Bronchial epithelial cell (primary cell): ENCODE measurements at places on chromosomes 12 and 14. TPM values are rescaled to one million over a fixed set of nuclear protein-coding genes. Genes with fewer than 3 reads are reported as not detected.

- no peak for DNase-seq
These were observed 1145.3 kb downstream of the FSCB start for GRCh38 chr14:43361751-43362150.

- DNase-seq, result peak; percentile 30
These were observed 58.9 kb upstream of the TMTC2 start for GRCh38 chr12:82627799-82628198.

GRCh38 chr14:95300002-95300696 is 19.6 kb downstream of the CLMN start:
- DNase-seq, result no peak

DNA sequence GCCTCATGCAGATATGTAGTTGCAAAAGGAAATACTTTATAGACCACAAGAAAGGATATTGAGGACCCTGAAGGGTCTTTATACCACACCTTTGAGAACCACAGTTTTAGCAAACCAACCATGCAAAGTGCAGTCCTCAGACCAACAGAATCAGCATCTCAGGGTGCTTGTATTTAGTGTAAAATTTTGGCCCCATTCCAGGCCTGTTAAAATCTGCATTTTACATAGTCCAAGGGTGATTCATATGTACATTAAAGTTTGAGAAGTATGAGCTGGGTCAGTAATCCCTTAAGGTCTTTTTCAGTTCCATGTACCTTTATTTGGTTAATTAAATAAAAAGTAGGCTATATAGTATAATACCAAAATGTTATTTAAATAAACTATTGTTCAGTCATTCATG is 91.2 kb downstream of the WNK1 start:
- DNase-seq, result peak; percentile 35

DNA sequence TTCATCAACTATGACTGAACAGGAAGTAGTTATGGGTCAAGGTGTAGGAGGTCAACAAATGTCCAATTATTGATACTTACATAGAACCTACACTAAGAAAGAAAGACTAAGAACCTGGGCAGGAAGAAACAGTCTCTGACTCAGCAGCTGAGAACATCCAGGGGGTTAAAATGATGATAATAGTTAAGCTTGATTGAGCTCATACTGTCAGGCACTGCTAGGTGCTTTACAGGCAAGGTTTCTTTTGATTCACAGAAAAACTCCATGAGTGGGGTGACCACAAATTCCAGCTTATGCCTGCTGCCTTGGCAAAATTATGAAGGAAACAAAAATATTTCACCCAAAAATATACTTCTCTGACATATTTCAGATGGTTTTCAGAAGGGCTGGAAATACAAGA is 75.0 kb downstream of the ACADS start:
- DNase-seq, result peak; percentile 12

DNA sequence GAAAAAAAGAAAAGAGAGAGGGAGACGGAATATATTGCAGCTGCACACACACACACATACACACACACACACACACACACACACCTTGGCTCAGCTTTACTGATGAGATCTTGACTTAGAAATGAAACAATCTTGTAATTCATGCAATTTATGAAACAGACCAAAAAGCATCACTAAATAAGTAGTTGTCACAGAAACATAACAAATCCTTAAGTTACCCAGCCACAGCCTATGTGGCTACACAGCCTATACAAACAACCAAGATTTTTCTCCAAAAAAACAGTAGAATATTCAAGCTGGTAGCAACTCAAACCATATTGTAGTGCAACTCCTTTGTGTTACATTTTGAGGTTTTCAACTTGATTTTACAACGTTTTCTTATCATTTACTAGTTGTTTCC is 37.9 kb upstream of the GNG2 start:
- no peak for DNase-seq

- no peak for DNase-seq
These were observed 463.6 kb upstream of the CCDC196 start for GRCh38 chr14:66022526-66022925.

GRCh38 chr12:70096759-70097410 is 146.3 kb upstream of the CNOT2 start:
- DNase-seq, result no peak

SVOP gene
- total RNA-seq, result not detected in 2 replicates

CLEC14A gene
- total RNA-seq, result not detected in 2 replicates

SLC24A4 gene
- total RNA-seq, result not detected in 2 replicates
